IPS-NIHi11 (cell line): ENCODE measurements at places on chromosomes 4 and X.

DNA sequence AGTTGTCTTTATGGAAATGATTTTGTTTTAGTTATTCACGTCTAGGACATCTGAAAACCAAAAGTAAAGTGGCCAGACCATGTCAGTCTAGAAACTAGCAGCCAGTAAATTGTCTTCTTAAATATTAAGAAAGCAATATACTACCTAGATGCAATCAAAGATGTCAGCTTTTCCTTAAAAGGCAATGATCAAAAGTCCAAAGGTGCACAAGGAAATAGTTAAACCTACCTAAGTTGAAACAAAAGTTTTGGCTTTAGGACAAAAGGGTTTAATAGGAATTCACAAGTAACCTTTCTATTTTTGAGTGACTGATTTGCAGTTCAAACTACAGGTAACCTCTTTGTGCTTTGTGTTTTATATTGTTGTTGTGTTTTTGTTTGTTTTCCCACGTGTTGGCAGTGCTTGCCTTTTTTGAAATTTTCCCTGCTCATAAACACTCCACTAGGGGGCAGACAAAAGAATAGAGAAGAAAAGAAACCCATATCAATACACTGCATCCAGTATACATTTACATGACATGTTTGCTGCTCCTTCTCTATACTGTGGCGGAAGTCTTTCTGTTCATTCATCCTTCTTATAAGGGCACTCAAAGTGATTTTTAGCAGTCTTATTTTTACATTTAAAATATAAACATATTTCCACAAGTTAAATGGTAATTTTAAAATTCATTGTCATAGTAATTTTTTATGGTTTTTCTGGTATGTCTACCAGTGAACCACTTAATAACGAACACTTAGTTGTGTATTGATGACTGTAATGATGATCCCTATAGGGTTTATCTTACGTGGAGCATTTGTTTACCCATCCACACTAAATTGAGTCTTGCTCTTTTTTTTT lies 62.7 kb downstream of the GAB1 start:
- peak; percentile 35 for DNase-seq

DNA sequence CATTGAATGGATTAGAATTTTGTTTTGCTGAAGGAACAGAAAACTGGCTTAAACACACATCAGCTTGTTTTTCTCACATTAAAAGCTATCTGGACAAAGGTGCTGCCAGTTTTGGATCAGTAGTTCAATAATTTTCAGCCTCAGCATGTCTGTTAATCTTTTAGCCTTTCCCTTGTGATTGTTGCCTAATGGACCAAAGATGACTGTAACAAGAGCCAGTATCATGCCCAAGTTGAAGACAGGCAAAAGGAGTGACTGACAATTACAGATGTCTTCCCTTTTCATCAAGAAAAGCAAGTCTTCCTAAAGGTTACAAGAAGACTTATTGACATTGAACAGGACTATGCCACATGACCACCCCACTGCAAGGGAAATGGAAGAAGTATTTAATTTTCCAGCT lies 419.7 kb downstream of the MAPK10 start:
- DNase-seq = no peak

- DNase-seq = peak; percentile 21
These were observed 530 bp upstream of the NMU start for GRCh38 chr4:55636656-55636999.

DNA sequence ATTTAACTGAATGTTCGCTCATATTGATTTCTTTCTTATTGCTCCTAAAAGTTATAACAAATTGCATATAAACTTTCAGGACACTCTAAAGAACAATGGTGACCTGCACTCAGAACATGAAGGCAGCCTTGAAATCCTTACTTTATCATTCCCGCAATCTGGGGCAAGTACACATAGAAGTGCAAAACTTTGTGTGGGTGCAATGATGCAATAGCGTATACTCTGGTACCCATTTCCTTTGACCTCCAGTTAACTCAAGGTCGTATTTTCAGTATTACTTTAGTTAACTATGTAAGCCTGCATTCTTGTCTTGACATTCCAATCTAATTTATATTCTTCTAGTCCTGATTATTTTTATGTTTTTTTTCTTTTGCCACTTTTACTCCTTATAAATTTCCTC lies 64.7 kb downstream of the C4orf46 start:
- no peak for DNase-seq

DNA sequence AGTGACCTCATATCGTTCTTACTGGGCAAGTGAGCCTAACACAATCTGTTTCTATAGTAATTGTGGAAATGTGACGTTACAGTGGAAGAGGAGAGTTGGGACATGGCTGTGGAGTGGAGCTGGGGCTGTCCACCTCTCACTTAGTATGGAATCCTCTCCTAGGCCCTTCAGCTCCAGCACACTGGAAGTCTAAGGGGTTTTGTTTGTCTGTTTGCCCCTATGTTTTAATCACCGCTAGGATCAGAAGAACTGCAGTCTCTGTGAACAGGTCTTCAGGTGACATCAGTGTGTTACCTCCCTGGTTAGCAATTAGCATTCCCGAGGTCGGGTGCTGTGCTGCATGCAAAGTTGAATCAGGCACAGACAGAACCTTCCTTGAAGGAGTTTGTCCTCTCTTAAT lies 49.3 kb upstream of the CLDN34 start:
- no peak for DNase-seq

- no peak for DNase-seq
These were observed 15.7 kb downstream of the JADE1 start for GRCh38 chr4:128825226-128825625.

DNA sequence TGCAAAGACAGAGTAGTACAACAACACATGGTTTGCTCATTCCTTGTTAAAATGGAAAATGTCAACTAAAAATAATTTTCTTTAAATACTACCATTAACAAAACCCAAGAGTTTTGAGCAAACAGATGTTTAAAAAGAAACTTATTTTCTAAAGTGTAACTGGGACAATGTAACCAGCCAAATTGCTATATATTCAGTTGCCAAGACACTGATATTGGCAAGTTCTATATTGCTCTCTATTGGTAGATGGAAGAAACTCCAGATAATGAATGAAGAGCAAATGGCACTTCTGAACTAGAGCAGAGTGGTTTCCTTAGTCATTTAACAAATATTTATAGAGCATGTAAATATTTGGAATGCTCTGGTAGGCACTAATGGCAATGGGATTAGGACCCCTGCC lies 966.2 kb downstream of the RPA4 start:
- DNase-seq = no peak

- peak; percentile 17 for DNase-seq
These were observed 9.6 kb upstream of the PPP3CA start for GRCh38 chr4:101356928-101357327.

- DNase-seq = no peak
These were observed 5.1 kb downstream of the SEPTIN6 start for GRCh38 chrX:119687661-119688413.

DNA sequence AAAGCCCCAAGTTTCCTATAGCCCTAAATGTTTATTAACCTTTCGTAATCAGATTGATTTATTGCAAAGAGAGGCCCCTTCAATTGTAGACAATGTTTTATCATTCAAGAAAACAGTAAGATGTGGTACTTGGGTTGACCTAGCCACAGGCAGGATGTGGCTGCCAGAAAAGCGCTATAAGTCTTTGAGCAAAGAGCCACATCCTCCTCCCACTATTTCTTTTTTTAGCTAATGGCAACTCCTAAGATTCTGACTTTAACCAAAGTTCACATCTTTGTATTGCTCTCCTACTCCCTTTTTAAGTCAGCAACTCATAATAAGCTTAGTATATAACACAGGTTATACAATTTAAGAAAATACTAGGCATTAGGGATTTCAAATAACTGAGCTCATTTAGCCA lies 70.7 kb upstream of the PPP3CA start:
- no peak for DNase-seq

- no peak for DNase-seq
These were observed 192.5 kb upstream of the TTC29 start for GRCh38 chr4:147138171-147138570.

DNA sequence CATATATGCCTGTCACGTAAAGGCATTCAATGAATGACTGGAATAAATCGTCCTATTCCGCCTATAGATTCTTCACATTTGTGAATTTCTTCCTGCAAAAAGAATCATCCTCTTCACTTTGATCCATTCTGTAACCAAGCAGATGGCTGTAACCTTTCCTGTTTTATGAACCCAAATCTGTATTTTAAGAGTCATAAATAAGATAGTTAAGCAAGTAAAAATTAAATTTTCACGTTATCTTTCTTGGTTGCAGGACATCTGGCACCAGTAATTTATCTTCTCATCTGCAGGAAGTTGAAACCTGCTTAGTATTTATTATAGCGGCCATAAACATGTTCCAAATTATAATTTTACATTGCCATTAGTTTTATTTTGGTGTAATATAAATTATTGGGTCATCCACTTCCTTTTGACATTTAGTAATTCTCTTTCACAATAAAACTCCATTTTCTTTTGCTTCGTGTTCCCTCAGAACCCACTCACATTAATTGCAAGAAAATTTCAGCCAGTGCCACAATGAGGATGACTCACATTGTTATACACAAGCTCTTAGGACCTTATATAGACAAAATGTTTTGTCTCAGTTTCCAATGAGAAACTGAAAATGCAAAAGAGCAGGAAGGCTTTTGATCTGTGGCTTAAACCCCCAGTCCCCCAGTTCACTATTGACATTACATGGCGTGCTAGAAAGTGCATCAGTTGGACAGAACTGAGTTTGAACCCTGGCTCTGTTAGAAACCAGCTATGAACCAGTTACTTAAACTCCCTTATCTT lies 51.1 kb downstream of the TMEM156 start:
- no peak for DNase-seq

DNA sequence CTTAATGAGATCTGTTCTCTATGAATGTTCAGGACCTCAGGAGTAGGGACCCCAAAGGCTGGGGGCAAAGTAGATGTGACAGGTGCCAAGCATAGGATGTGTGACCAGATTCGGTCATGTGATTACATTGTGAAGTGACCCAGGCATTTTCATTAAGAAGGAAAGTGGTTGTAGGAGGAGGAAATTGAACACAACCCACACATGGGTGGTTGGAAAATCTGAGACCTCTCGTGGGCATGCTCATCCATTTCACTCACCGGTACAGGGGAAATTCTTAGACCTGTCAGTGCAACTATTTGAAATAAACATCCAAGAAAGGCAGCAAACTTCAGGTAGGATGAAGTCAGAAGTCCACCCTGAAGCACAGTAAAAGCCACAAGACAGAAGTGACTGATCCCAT lies 43.5 kb upstream of the CD99 start:
- no peak for DNase-seq

DNA sequence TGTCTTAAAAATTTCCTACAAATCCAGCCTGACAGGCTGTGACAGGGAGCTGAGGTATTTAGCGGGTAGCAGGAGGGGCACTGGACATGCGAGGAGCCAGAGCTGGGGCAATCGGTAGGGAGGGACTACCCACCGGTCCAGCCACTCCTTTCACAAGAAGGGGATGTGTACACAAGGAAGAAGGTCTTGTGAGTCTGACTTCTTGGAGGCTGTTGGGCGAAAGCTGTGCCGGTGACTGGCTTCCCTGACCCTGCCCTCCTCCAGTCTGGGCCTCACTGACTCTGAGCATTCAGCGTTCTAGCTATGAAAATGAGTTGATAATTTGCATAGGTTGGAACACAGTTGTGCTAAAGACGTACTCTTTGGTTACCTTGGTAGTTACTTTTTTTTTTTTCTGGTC lies 12.7 kb upstream of the CXCL8 start:
- no peak for DNase-seq

- DNase-seq = no peak
These were observed 91.3 kb upstream of the NAP1L5 start for GRCh38 chr4:88788895-88789294.

- DNase-seq = no peak
These were observed 353.3 kb upstream of the GNPDA2 start for GRCh38 chr4:45079616-45080015.

DNA sequence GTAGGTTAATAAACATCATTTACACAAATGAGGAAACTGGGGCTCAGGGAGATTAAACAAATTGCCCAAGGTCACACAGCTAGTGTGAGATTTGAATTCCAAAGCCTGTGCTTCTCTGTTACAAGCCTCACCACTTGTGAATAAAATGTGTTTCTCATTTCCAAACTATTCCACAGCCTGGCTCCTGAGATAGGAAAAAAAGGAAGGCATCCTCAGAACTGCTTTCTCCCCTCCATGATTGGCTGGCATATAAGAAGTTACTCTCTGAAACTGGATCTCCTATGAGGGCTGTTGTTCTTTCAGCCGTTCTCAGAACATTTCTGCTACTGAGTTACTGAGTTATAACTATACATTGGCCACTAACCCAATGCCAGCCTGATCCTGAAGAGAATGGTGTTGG lies 237.9 kb downstream of the MAML3 start:
- DNase-seq = no peak

DNA sequence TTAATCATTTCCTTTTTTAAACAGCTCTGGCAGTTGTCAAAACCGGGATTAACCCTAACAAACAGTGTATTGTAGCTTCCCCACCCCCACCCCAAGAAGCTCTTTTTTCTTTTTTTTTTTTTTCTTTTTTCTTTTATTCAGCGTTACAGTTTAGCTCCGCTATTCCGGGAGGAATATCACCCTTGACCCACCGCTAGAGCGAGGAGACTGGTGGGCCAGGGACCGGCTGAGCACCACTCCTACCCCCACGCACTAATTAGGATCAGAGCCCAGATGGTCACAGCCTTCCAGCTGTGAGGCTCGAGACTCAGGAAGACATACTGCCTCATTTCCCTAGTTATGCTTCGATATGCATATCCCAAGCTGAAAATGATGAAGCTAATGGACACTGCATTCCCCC lies 2.0 kb downstream of the PARM1 start:
- peak; percentile 13 for DNase-seq

GRCh38 chr4:176919631-176920030 lies 126.9 kb upstream of the VEGFC start:
- DNase-seq = no peak

DNA sequence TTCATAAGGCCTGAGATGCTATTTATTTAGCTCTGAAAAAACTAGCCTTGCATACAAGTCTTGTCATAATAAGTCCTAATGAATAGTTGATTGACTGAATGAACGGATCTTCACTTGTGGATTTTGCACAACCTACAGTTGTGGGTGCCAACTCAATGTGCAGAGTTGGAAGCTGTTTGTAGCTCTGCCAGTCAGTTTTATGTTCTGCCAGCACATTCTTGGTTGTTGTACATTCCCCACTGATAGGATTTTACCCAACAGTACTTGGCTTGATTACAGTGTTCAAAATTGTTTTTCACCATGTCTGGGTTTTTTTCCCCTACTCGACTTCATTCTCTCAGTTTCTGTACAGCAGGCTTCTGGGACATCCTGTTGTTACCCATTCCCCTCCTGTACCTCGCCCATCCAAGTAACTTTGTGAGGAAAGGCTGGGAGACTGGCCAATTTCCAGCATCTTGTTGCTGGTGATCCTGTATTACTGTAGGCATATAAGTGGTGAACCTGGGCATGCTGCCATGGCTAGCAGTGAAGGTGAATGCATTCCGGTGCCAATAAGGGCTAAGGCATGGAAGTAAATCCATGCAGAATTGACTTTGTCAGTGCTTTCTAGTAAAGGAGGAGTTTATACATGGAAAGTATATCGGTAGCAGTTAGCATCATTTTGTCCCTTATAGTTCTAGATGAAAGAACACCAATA lies 22.8 kb downstream of the IL1RAPL1 start:
- no peak for DNase-seq

- no peak for DNase-seq
These were observed 202.4 kb upstream of the PSAPL1 start for GRCh38 chr4:7637139-7637538.

GRCh38 chr4:186932196-186932595 lies 208.5 kb upstream of the FAT1 start:
- no peak for DNase-seq

- DNase-seq = no peak
These were observed 42.0 kb upstream of the RBMXL3 start for GRCh38 chrX:115147220-115147619.
